Activated CD8-positive, alpha-beta memory T cell treated with anti-CD3 and anti-CD28 coated beads, Interleukin-2, amount 50 U/mL, for 48 hours (primary cell): ENCODE measurements at places on chromosomes 5 and 9.

- no peak for DNase-seq
Measured at GRCh38 chr5:156913719-156914370, 49.2 kb downstream of the TIMD4 start.

DNA sequence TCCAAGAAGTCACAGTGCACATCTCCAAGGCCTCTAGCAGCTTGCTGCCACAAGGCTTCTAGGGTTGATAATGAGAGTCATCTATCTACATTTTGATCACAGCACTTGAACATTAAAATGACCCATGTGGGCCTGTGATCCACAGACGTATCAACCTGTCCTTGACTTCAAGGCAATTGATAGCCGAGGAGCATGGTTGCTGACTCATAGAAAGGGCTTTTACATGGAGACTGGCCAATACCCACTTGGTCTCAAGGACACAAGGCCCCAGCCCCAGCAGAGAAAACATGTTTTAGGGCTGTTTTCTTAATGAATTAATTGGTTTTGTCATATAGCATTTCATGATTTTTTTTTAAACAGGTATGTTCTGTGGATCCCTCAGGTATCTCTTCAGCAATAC, 314.0 kb downstream of the SEMA5A start:
- DNase-seq, result no peak

GRCh38 chr9:112048924-112049691, 126.0 kb downstream of the SUSD1 start:
- no peak for DNase-seq

DNA sequence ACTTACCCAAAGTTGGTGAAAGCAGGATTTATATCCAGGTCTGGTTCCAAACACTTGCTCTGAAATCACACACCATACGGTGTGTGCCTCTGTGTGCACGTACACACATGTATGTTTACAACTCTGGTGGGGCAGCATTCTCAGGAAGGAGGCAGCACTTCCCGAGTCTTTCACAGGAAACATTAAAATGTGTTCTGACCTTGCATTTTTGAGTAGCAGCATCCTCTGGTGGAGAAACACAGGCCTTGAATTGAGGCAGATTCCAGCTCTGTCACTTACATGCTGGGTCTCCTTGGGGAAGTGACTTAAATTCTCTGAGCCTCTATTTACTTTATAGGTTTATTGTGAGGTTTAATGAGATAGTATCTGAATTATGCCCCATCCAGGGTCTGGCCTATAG, 126.4 kb downstream of the RGS3 start:
- no peak for DNase-seq
